ENCODE measurements at places on chromosomes 6 and 20.

DNA sequence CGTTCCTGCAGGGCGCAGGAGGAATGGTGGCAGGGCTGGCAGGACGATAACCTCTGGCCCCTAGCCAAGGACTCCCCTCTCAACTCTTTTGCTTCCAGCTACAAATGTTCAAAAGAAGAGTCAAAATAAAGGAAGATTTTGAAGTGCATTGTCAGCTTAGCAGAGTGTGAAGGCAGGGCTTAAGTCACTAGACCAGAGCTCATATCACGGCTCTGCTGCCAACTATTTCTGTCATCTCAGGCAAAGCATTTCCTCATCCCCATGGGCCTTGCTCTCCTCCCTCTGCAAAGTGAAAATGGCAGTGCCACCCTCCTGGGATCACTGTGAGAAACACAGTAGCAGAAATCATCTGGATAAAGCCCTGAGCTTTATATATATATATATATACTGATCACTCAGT lies 36.7 kb downstream of the CFAP61 start:
- DNase-seq, result no peak

GRCh38 chr6:105274678-105275077 lies 94.9 kb upstream of the POPDC3 start:
- DNase-seq, result no peak

- DNase-seq, result no peak
Observed at GRCh38 chr20:20608641-20609040, 103.8 kb downstream of the RALGAPA2 start.

DNA sequence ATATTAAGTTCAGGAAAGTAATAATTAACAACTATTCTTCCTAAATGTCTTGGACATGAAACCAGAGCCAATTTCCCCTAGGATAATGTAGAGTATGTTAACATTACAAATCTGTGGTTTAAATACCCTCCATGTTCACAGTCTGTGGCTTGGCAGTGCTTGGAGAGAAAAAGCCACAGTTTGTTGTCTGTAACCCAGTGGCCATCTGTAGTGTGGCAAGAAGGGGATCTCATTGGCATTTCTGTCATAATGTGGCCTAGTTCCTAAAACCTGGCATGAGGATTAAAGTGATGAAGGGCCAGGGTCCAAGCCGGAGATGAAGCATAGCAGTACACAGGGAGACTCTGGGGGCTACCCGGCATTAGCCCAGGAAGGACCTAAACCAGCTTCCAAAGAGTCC lies 31.2 kb downstream of the SYNE1 start:
- no peak for DNase-seq

- no peak for DNase-seq
Observed at GRCh38 chr6:11386323-11386722, 151.2 kb upstream of the TMEM170B start.

GRCh38 chr6:146355521-146356100 lies 188.0 kb upstream of the RAB32 start:
- DNase-seq, result no peak

GRCh38 chr6:164315376-164315775 lies 900.9 kb downstream of the QKI start:
- no peak for DNase-seq

DNA sequence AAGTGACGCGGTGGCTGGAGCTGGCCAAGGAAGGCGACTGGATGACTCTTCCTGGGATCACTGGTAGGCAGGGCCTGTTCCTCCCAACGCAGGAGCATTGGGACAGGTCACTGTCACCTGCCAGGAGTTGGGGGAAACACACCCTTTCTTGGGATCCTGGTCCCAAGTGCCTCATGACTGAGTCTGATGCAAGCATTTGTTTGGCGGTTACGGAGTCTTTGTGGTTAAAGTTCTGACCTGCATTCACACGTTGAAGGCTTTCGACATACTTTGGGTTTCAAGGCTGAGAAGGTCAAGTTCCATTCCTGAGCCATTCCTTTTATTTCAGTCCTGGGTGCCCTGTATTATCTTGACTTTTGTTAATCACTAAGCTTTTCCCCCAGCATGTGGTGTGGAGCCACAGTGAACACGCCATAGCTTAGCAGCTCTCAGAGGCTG lies 6.0 kb downstream of the PNLDC1 start:
- DNase-seq, result no peak
